DMS153 (cell line): ENCODE measurements at places on chromosomes 16 and 17.

- DNase-seq: no peak
Measured at GRCh38 chr17:33024688-33025486, 33.2 kb downstream of the SPACA3 start.

- DNase-seq: no peak
Measured at GRCh38 chr17:63626551-63627180, 4.4 kb downstream of the MAP3K3 start.

DNA sequence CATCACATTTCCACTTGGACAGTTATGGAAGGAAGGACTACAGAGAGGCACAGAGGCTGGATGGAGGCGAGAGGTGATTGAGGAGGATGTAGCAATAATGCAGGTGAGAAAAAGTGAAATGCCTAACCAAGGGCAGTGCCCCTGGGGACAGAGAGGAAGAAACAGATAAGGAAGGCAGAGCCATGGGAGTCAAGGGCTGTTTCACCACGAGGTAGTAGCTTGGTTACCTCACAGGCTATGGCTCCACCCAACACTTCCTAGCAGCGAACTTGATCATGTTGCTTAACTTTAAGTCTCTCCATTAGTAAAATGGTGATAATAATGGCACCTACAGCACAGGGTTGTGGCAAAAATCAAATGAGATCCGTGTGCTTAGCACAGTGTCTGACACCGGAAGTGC lies 83.9 kb downstream of the YPEL2 start:
- DNase-seq: no peak

GRCh38 chr16:70490261-70490660 lies 33.1 kb downstream of the COG4 start:
- DNase-seq: no peak

- DNase-seq: no peak
Measured at GRCh38 chr17:34254146-34254545, 939 bp upstream of the CCL2 start.

DNA sequence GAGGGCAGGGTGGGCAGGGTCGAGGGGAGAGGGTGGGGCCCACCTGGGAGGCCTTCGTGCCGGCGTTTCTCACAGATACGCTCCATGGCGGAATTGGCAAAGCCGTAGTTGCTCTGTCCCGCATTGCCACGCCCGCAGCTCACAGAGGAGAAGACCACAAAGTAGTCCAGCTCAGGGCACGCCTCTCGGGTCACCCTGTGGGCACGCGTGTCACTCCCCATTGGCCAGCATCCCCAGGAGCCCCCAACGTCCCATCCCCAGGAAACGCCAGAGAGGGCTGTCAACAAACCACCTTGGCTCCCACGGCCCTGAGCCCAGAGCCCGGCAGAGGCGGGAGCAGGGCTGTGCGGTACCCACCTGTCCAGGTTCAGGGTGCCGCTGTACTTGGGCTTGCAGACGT lies 16.1 kb downstream of the FASN start:
- DNase-seq: no peak

DNA sequence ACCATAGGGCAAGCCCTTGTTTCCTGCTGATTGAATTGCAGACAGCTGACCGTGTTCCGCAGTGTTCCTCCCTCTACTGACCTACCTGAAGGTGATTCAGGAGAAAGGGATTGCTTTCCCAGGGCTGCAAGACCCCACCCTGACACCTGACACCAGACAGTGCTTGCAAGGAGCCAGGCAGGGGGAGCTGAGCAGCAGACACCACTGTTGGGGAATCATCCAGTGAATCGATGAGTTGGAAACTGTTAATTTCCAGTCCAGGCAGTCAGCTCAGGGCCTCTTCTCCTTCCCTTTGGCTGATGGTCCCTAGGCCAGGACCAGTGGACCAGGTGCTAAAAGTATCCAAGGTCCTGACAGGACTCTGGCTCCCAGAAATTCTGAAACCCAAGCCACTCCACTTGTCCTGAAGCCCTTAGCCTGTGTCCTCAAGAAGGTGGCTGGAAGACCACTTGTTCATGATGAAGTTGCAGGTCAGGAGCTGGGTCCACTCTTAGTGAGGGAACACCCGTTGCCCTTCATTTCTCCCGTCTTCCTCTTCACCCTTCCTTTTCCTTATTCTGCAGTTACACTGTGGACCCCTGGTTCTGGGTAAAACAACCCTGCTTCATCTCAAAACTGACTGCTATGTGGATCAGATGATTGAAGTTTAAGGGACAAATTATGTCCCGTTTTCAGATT lies 9.5 kb upstream of the UNK start:
- no peak for DNase-seq
